ENCODE measurements at places on chromosomes 2 and 18. TPM values are rescaled to one million over a fixed set of nuclear protein-coding genes. Genes with fewer than 3 reads are reported as not detected.

- H3K27me3 ChIP-seq = no peaks in the 10 kb centered on the region
- H3K4me1 ChIP-seq = no peaks in the 10 kb centered on the region
- no peaks in the 10 kb centered on the region for H3K36me3 ChIP-seq
- no peak overlapping the region for H3K4me3 ChIP-seq
- no peak for DNase-seq
- H3K27ac ChIP-seq = no peak overlapping the region
Measured at GRCh38 chr18:6627645-6628044, 101.9 kb upstream of the ARHGAP28 start.

DNA sequence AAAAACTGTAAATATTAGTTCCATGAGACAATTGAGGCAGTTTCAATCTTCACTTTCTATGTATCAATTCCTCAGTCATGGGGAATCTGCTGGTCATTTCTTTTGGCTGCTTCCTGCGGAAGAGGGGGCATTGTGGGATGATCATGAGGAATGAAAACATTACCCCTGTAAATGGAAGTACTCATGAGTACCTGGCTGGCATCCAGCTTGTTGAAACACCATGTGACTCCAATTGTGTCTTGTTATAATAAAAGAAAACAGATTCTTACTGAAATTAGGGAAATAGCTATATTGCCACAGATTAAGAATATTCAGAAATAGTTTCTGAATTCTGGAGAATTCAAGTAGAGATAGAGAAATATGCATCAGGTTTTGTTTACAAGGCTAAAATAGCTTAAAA is 41.6 kb upstream of the GPR39 start:
- no peaks in the 10 kb centered on the region for H3K36me3 ChIP-seq
- no peak for DNase-seq
- H3K4me1 ChIP-seq = no peaks in the 10 kb centered on the region
- H3K27me3 ChIP-seq = no peaks in the 10 kb centered on the region
- no peak overlapping the region for H3K27ac ChIP-seq

DNA sequence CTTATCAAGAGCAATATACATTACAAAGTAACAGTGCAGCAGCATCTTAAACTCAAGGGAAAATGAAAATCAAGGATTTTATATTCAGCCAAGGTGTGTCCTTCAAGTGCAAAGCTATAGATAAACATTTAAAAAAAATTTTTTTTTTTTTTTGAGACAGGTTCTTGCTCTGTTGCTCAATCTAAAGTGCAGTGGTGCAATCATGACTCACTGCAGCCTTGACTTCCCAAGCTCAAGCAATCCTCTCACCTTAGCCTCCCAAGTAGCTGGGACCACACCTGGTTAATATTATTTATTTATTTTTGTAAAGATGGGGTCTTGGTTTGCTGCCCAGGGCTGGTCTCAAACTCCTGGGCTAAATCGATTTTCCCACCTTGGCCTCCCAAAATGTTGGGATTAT is 9.0 kb downstream of the CDKL4 start:
- no peak overlapping the region for H3K4me3 ChIP-seq
- H3K4me1 ChIP-seq = no peaks in the 10 kb centered on the region
- no peak for DNase-seq
- H3K27ac ChIP-seq = no peak overlapping the region

GRCh38 chr18:49723648-49724180 is 89.6 kb downstream of the ACAA2 start:
- no peak overlapping the region for H3K4me3 ChIP-seq
- no peaks in the 10 kb centered on the region for H3K27me3 ChIP-seq
- H3K36me3 ChIP-seq = no peaks in the 10 kb centered on the region
- DNase-seq = peak; percentile 28
- H3K4me1 ChIP-seq = peaks cover 16% of the 10 kb centered on the region

GRCh38 chr2:75716406-75716805 is 5.7 kb upstream of the GCFC2 start:
- no peaks in the 10 kb centered on the region for H3K36me3 ChIP-seq
- H3K4me3 ChIP-seq = no peak overlapping the region
- H3K4me1 ChIP-seq = no peaks in the 10 kb centered on the region
- H3K27me3 ChIP-seq = no peaks in the 10 kb centered on the region
- DNase-seq = no peak
- H3K27ac ChIP-seq = no peak overlapping the region

DNA sequence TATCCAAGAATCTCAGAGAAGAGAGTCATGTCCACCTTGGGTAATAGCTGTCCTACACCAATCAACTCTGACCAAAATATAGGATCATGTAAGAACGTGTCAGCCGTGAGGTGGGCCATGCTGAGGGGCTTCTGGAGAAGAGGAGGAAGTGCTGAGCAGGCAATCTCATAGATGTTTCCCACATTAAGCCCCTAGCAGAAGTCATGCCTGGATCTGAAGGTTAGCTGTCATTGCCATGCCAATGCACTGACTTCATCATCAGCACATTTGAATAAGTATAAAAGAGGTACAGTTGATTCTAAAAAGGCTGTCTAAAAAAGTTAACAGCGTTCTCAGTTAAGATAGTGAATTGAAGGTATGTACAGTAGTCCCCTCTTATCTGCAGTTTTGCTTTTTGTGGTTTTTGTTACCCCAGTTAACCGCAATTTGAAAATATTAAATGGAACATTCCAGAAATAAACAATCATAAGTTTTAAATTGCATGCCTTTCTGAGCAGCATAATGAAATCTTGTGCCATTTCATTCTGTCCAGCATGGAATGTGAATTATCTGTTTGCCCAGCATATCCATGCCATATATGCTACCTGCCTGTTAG is 67.2 kb upstream of the TMEM17 start:
- no peaks in the 10 kb centered on the region for H3K36me3 ChIP-seq
- H3K4me3 ChIP-seq = no peak overlapping the region
- H3K4me1 ChIP-seq = peaks cover 7% of the 10 kb centered on the region
- no peaks in the 10 kb centered on the region for H3K27me3 ChIP-seq
- no peak overlapping the region for H3K27ac ChIP-seq

The RGPD6 gene
- 38.4 TPM for total RNA-seq

The SCN2A gene
- not detected for total RNA-seq
